Osteocyte (in vitro differentiated cells): ENCODE measurements at places on chromosomes 13 and 19.

DNA sequence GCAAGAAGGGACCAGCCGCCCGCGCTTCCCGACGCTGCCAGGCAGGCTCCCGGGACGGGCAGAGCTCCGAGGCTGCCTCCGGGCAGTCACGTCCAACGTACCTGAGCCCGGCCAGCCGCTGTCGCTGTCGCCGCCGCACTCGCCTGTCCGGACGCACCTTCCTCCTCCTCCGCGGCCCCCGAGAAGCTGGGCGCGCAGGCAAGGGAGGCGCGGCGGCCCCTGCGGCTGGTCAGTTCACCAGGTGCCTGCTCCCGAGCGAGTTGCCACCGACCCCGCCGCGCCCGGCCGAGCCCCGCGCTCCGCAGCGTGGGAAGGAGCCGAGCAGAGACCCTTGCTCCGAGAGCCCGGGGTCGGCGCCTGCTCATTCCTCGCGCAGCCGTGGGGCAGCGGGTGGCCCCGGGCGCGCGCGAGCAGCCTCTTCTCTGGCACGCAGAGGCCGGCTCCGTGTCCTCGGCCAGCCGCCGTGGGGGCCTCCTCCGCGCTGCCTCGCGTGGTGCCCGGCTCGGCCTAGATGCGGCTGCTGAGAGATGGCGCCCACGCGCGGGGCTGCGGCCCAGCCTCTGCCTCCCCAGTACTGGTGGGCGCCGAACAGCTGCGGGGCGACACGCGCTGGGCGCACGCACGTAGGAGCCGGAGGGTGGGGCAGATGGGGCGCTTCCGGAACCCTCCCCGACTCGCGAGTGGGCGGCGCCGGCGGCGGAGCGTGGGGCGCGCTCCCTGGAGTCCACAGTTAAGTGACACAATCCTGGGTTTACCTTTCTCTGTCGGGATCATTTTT is 419.4 kb downstream of the UQCRFS1 start:
- no peak for DNase-seq

DNA sequence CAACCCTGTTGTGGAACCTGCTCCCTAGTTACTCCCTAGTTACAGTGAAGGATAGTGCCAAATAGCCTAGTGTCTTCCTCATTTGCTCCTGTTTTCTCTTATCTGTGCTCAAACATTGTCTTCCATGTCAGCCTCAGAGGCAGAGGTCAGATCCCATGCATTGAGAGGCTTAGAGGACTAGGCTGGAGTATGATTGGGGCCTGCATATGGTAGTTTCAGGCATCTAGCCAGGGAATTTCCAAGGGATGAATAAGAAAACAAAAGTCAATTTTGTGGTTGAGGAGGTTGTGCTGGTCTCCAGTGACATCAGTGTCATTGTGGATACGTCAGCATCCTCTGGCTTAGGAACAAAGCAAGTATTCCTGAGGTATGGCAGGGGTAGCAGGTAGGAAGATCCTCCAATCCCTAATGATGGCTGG is 9.4 kb downstream of the ZNF546 start:
- DNase-seq, result no peak

DNA sequence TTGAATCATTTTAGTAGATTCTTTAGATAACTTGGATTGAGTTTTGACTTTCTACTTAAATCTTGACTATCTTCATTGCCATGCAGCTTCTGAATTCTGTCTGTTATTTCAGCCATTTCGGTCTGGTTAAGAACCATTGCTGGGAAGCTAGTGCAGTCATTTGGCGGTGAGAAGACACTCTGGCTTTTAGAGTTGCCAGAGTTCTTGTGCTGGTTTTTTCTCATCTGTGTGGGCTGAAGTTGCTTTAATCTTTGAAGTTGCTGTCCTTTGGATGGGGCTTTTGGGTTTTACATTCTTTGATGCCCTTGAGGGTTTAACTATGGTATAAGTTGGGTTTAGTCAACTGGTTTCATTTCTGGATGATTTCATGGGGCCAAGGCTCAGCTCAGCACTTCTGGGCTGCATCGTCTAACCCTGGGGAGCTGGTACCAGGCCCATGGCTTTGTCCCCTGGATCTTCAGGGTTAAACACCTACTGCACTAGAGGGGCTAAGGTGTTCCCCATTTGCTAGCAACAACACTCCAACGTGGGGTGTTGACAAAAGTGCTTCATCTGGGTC is 10.0 kb upstream of the IGFL2 start:
- DNase-seq, result no peak

GRCh38 chr19:55959996-55960675 is 12.5 kb downstream of the NLRP8 start:
- no peak for DNase-seq

DNA sequence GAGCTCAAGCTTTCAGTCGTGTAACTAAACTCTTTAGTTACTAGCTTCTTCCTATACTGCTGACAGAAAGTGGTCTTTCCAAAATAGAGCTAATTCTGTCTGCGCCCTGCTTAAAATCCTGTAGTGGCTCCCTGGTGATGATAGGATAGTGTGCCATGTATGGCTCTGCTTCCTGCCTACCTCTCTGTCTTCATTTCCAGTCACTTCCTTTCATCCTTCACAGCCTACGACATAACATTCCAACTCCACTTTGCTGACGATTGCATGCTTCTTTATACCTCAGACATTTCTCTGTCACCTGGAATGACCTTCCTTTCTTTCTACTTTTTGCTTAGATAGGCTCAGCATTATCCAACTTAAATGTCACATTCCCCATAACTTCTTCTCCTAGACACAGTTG is 190.8 kb downstream of the MAB21L1 start:
- DNase-seq, result no peak

GRCh38 chr19:8938576-8938975 is 71.6 kb downstream of the MUC16 start:
- no peak for DNase-seq
